ENCODE measurements at places on chromosomes 13 and 19.

- no peak for DNase-seq
These were observed 58.9 kb downstream of the ESD start for GRCh38 chr13:46738055-46738454.

- DNase-seq = peak; percentile 50
These were observed 5.1 kb upstream of the FLT3LG start for GRCh38 chr19:49468746-49469447.

DNA sequence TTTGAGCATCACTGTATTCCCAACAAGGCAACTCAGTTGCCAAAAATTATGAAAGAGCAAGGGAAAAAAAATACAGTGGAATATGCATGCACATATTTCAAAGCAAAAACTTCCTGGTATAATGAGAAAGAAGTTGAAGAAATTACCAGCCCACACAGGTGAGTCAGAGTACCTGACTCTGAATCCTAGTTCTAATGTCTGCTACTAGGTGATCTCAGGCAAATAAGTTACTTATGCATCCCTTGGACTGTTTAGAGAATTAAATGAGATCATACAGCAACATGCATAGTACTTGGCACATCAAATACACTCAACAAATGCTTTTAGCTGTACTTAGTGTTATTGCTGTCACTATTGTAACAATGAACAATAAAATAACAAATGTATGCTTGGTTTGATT lies 144.9 kb downstream of the MIPEP start:
- DNase-seq = no peak

DNA sequence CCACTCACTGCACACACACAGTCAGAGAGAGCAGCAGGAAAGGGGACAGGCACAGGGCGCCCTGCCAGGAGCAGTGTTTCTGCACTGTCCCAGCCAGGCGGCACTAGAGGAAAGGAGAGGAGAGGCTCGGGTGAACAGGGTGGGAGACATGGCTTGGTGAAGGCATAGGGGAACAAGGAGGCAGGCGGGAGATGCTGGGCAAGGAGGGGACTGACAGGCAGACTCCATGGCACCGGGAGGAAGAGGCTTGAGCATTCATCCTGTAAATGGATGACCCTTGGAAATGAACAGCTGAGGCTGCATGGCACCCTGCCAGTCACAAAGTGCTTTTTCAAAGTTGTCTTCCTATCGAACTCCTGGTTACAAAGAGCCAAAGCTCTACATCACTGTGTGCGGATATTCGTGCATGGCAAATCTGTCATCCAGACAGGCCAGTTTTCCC lies 22.4 kb downstream of the MED26 start:
- no peak for DNase-seq

- DNase-seq = no peak
These were observed 269.3 kb upstream of the MIR17HG start for GRCh38 chr13:91078093-91078679.

- no peak for DNase-seq
These were observed 95.6 kb downstream of the FAM216B start for GRCh38 chr13:42876887-42877545.

DNA sequence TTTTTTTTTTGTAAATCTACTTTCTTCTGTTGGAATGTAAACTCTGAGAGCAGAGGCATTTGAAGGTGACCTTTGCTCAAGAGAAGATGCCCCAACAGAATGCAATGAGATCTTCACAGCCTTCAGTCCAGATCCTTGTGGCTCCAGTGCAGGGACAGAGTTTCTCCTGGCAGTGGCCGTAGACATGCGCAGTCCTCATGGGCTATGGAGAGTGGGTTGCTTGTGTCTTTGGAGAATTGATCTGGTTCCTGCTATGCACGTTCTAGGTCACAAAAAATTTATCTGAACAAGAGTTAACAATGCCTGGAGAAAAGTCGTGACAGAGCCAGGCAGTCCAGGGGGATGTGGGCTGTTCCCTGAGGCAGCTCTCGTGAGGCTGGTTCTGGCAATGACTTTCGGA lies 30.1 kb downstream of the TMEM255B start:
- no peak for DNase-seq

- DNase-seq = no peak
These were observed 204.4 kb upstream of the SERP2 start for GRCh38 chr13:44169018-44169911.

DNA sequence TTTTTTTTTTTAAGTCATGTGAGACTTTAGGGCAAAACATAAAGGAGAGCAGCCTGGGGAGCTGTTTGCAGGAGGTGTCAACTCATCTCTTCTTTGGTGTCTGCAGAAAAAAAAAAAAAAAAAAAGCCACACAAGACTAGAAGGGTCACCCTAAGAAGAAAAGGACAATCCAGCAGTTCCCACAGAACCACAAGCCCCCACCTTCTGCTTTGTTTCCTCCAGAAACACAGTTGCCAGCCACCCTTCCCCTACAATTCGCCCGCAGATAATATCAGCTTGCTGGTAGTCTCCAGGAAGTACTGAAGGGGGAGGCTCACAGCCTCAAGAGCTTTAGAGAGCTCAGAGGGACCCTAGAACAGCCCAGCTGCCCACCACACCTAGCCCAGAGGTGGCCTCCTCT lies 22.3 kb upstream of the ZBTB7A start:
- no peak for DNase-seq

All from activated T-cell treated with anti-CD3 and anti-CD28 coated beads for 4 hours (primary cell).